Activated CD8-positive, alpha-beta memory T cell treated with anti-CD3 and anti-CD28 coated beads for 1 hour (primary cell): ENCODE measurements at places on chromosomes 6 and 20.

GRCh38 chr6:97697456-97697855 lies 414.4 kb upstream of the MMS22L start:
- no peak for DNase-seq

GRCh38 chr20:32589769-32590168 lies 4.6 kb upstream of the NOL4L start:
- no peak for DNase-seq

- DNase-seq = no peak
Measured at GRCh38 chr6:40425192-40425919, 161.8 kb downstream of the LRFN2 start.

DNA sequence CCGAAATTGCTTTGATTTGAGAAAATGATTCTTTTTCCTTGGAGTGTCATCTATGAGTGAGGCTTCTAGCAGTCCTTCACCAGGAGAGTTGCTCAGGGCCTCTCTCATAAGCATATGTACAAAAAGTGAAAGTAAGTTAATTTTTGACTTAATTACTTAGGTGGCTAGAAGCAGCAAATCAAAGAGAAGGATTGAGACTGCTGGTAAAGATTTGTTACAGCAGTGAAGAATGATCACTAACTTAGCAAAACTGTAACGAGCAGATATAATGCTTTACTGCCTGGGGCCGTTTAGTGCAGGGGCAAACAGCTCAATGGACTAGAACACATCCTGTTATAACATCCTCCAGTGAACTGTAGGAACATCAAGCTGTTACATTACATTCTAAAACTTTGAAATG lies 167.8 kb upstream of the RIPOR2 start:
- no peak for DNase-seq
